ENCODE measurements at places on chromosomes 13 and 19. TPM values are rescaled to one million over a fixed set of nuclear protein-coding genes. Genes with fewer than 3 reads are reported as not detected.

Gene ZNF534
- not detected for total RNA-seq

- no peak overlapping the region for H3K4me3 ChIP-seq
- H3K27me3 ChIP-seq, result no peaks in the 10 kb centered on the region
- H3K27ac ChIP-seq, result no peak overlapping the region
- no peak for DNase-seq
Measured at GRCh38 chr13:45331123-45331619, 9.8 kb downstream of the TPT1 start.

DNA sequence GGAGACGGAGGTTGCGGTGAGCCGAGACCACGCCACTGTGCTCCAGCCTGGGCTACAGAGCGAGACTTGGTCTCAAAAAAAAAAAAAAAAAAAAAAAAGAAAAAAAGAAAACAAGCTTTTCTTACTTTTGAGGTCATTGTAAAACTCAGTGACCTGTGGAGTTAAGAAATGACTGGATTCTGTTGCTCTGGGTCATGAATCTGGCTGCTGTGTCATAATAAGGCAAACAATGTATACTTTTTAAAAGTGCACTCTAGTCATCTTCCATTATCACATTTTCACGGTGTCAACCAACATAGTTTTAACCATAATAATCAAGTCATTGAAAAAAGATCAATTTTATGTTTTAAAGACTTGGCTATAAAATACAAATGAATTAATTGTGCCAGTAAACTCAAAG, 1186.6 kb downstream of the DIAPH3 start:
- H3K4me3 ChIP-seq, result no peak overlapping the region
- H3K4me1 ChIP-seq, result no peaks in the 10 kb centered on the region
- no peak for DNase-seq
- H3K27me3 ChIP-seq, result no peaks in the 10 kb centered on the region
- no peak overlapping the region for H3K27ac ChIP-seq

GRCh38 chr13:79919091-79919490, 421.8 kb downstream of the SPRY2 start:
- H3K4me3 ChIP-seq, result no peak overlapping the region
- DNase-seq, result no peak
- H3K36me3 ChIP-seq, result no peaks in the 10 kb centered on the region

DNA sequence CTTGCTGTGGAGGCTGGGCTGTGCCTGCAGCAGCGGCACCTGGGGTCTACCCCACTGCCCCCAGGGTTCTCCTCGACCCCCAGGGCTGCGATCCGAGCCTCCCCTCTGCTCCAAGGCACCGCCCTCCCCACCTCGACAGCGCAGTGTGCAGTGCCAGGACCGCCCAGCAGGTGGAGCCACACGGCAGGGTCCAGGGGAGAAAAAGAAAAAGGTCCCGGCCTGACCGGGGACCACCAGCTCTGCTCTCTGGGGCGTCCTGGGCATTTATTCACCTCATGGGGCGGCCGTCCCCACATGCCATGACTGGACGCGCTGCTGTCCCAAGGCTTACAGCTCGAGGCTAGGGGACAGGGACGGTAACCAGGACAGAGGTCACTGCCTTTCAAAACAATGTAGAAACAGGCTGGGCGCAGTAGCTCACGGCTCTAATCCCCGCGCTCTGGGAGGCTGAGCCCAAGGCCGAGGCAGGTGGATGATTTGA, 10.6 kb downstream of the REXO1 start:
- no peaks in the 10 kb centered on the region for H3K4me1 ChIP-seq
- no peak overlapping the region for H3K27ac ChIP-seq
- H3K4me3 ChIP-seq, result no peak overlapping the region
- no peak for DNase-seq
- H3K27me3 ChIP-seq, result no peaks in the 10 kb centered on the region

Data from GM12878 (cell line).